ENCODE measurements at places on chromosomes 1 and 21.

GRCh38 chr1:17118706-17119075, 560 bp downstream of the PADI2 start:
- no peak for DNase-seq

GRCh38 chr1:998995-999724, 737 bp downstream of the HES4 start:
- peak; percentile 65 for DNase-seq

GRCh38 chr1:226104671-226105121, 42.2 kb downstream of the H3-3A start:
- no peak for DNase-seq

- DNase-seq = peak; percentile 39
These were observed 629 bp downstream of the CTNNBIP1 start for GRCh38 chr1:9909234-9910046.

DNA sequence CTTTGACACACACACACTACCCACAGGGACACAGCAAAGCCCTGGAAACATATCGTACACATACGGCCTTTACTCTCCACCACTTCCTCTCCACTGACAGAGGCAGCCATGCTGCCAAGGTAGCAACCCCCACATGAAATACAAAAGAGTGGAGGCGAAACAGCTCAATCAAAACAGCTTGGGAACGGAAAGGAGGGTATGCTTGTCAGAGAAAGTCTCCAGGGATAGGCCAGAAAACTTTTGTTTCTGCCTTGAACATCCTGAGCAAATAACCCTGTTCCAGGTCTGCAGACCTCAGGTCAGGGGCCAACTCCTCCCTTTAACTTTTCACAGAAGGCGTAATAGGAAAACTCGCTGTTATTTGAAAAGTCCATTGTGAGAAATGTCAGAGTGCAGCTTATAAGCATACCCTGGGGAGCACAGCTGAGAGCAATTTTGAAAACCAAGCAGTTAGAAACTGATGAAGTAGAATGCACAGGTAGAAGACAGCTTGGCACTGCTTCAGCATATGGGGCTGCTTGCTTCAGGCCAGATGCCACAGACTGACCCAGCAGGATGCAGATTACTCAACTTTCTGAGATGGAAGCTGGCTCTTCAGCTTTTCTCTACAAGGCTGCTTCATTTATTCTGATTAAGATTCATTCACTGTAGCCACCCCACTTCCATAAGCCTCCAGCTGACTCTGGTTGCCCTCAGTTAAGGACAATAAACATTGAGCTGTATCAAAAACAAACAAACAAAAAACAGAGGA, 18.0 kb downstream of the KIAA0319L start:
- DNase-seq = no peak

GRCh38 chr1:165152727-165153126, 203.8 kb downstream of the LMX1A start:
- peak; percentile 42 for DNase-seq

DNA sequence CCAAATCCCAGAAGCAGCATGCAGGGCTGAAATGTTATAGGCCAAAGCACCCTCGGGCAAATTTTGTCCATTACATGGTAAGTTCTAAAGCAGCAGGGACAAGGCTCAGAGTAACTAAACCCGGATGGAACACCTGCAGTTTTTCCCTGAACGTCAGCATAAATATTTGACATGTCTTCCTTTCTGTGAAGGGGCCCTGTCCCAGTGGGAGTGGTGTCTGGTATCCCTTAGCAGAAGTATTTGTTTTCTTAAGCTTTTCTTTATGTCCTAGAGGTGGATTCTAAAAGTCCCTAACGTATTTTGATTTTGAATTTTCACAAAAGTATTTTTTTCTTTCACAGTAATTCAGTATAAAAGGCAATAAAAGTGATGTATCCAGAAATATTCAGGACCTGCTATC, 223.9 kb downstream of the ST6GALNAC3 start:
- DNase-seq = no peak

- no peak for DNase-seq
These were observed 19.0 kb downstream of the TMEM63A start for GRCh38 chr1:225863167-225863566.

DNA sequence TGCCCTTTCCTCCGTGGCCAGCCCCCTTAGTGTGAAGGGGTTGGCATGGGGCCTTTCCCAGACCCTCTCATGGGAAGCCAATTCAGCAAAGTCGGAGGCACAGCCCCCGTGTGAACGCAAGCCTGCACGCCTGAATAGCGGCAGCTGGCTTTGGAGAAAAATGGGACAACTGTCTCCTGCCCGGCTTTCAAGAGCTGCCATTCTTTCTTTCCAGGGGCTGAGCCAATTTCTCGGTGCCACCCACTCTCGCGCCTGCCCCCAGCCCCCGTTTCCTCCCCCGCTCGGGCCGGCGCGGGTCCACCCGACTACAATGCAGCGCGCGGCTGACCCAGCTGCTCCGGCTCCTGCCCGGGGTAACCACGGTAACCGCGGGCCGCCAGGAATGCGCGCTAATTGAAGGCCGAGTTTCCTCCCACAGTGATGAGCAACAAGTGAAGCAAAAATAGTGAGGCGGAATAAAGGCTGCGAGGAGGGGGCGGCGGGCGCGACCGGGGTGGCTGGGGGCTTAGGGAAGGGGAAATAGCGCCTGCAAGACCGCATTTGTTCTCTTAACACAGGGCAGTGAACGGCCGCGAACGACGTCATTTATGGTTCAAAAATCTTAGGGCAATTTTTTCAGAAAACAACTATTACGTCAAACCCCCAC, 27.8 kb downstream of the ILDR2 start:
- peak; percentile 87 for DNase-seq

DNA sequence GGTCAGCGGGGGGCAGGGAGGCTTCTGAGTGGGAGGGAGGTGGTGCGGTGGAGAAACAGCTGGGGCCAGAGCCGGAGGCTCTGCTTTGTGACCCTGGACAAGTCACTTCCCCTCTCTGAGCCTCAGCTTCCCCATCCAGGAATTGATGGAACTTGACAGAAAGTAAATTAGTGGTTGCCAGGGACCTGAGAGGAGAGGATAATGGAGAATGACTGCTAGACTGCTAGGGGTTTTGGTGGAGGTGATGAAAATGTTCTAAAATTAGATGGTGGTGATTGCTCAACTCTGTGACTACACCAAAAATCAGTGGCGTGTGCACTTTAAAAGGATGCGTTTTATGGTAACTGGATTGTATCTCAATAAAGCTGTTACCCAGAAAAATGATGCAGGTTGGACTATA, 100.9 kb downstream of the ARHGEF10L start:
- no peak for DNase-seq

DNA sequence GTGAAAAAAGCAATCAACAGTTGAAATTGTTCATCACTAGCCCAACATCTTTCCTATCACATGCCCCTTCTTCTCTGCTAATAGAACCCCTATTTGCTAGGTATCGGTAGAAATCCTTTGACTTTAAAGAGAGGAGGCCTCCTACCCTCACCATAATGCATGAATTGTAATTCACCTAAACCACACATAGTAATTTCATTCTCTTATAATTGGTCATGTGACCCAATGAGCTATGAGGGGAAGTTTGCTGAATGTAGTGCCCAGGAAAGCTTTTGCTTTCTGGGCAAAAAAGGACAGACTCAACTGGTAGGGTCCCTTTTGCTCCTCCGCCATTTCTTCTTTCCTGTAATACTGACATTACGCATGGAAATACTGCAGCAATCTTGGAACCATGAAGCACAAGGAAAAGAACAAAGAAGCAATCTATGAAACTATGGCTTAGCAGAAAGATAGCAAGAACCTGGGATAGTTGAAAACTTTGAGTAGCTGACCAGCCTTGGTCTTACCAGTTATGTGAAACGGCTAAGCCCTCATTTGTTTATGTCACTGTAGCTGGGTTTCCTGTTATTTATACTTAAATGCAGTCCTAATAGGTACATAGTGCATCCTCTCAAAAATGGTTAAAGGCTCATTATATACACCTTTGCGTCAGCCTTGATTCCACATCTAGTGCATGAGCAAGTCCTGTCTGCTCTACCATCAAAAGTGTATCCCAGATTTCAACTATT, 10.2 kb upstream of the CHI3L2 start:
- no peak for DNase-seq

- no peak for DNase-seq
These were observed 60.8 kb upstream of the LBR start for GRCh38 chr1:225488676-225489075.

DNA sequence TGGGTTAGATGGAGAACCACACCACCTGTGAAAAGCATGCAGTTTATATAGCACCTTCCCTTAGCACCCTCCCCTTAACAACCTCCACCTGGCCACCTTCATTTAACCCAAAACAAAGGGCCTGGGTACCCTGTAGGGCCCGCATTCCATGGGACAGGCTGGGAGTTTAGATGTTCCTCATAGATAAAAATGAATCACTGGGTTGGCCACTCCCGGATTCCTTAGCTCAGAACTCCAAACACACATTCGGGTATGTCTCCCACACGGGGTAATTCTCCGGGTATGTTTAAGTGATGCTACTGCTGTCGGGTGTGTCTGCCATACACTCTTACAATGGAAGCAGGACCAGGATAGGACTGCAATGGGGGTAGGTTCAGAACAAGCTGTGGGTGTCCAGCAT, 43.9 kb upstream of the FOXO6 start:
- no peak for DNase-seq

DNA sequence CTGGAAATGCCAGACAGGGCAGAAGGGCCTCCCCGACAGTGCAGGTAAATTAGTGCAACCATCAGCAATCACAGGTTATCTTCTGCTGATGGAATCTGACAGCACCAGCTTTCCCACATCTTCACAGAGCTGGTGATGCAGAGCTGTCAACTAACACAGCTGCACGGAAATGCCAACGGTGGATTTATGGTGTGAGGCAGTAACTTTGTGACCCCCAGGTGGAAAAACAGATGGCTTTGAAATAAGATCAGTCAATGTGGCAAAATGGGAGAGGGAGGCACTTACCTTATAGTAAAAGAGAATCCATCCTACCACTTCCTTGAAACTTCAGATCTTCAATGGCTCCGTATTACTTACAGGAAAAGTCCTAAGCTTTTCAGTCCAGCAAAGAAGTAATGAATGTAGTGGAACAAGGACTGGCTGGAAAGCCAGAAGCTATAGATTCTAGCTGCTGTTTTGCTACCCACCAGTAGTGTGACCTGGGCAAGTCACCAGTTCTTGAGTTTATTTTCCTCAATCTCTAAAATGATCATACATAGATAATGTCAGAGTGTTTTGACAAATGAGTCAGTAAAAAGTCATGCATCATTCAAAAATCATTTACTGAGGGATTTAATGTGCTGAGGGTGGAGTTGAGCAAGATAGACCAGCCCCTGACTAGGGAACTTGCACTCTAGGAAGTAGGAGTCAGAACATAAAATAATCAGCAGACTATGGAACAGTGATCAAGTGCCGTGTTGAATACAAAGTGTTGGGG, 245.7 kb upstream of the JUN start:
- no peak for DNase-seq

DNA sequence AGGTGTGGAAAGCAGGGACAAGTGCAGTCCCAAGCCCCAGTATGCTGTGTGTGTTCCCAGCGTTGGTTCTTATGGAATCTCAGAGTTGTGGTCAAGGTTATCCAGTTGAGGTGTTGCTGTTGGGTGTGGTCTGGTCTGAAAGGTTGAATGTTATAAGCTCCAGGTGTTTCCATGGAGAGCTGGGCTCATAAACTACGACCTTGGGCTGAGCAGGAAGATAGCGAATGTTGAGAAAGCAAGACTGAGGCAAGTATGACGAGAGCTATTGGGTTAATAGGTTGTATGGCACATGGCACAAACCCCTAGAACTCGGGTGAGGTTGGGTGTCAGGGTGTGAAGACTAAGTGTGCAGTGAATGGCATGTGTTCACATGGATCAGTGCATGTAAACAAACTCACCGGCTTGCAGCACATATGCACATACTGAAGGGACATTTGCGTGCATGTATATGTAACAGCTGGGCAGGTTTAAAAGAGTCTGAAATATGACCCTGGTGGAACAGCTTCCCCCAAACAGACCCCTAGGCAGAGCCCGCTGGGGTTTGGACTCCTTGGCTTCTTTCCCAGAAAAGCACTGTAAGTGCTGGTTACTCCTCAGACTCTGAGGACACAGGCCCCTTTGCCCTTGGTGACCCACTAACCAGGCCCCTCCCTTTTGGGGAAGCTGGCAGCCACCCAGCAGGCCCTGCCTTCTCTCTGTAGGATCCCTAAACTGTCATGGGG, 117.5 kb downstream of the NAV1 start:
- peak; percentile 90 for DNase-seq

DNA sequence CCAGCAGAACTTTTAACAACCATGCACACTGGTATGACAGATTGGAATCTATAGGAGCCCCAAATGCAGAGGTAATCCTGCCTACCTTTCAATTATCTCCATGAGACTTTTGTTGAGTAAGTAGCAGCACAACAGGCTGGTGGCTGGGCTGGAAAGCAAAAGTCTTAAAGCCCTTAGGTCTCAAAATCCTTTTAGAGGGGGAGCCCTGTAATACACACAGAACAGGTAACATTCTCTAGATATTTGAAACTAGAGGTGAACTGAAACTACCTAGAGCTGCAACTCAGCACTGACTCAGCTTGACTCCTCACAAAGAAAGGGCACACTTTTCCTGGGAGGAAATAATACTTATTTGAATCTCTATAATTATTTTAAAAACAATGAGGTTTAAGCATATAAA, 71.5 kb downstream of the CLCA4 start:
- no peak for DNase-seq

DNA sequence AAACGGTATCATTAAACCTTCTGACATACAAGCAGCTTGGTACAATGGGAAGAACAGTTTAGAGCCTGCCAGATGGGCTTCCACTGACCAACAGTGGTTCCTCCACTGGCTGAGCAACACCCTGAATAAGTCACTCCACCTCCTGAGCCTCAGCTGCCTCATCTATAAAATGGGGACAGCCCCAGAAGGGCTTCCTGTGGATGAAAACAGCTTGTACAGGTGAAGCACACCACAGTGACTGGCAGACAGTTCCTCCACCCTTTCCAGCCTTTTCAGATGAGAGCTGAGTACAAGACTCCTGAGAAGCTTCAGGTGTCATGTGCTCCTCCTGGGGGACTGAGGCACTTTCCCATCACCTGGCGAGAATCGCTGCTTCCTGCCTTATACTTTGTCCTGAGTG, 2.1 kb downstream of the CAPZB start:
- DNase-seq = no peak

GRCh38 chr1:194067772-194068171, 881.4 kb upstream of the B3GALT2 start:
- DNase-seq = no peak

- peak; percentile 81 for DNase-seq
These were observed 823 bp upstream of the SYF2 start for GRCh38 chr1:25232866-25233784.

DNA sequence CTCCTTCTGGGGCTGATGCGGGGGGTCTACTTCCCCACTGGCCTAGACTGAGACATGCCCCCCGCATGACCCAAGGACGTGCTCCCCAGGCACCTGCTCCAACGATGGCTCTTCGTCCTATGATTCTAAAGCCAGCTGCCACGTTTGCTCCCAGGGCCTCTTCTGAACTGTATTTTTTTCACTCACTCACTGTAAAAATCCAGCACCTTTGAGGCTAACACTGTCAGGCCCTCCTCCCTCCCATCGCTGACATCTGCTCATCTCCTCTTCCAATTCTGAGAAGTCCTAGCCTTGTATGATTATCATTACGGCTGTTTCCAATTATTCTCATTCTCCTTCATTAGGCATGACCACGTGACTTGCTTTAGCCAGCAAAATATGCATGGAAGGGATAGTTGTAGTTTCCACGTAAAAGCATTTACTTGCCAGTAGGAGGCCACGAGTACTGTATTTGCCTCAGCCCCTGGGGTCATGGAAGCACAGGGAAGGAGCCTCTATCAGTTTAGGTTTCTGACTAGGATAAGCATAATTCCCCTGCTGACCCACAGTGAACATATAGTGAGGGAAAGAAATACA, 19.1 kb upstream of the EDN2 start:
- no peak for DNase-seq

- DNase-seq = peak; percentile 68
These were observed 67.5 kb upstream of the ACOT11 start for GRCh38 chr1:54480525-54480848.

- no peak for DNase-seq
These were observed 363.6 kb upstream of the VAMP3 start for GRCh38 chr1:7407544-7407895.
